A549 treated with CpdA at 1 μM for 4 hours (cell line): ENCODE measurements at places on chromosomes 7 and 10. TPM values are rescaled to one million over a fixed set of nuclear protein-coding genes. Genes with fewer than 3 reads are reported as not detected.

CYP2E1 gene
- 0.09 to 0.22 TPM (median 0.20 TPM) in 4 of 5 replicates, not detected in the other for total RNA-seq

UFSP1 gene
- total RNA-seq: 4.7 to 7.2 TPM (median 5.4 TPM) in 5 replicates

CALML3 gene
- total RNA-seq: not detected in 5 replicates

ATP6V0A4 gene
- 0.22 to 0.58 TPM (median 0.26 TPM) in 5 replicates for total RNA-seq

SDK1 gene
- total RNA-seq: 0.34 to 0.86 TPM (median 0.59 TPM) in 5 replicates

HTR5A gene
- not detected in 5 replicates for total RNA-seq
